ENCODE measurements at places on chromosomes 5 and 9. TPM values are rescaled to one million over a fixed set of nuclear protein-coding genes. Genes with fewer than 3 reads are reported as not detected.

Gene SPATA31C1
- not detected for total RNA-seq

Gene SLC36A2
- 14.5 TPM for total RNA-seq

Gene LEAP2
- 1.1 TPM for total RNA-seq

Gene SPINK6
- not detected for total RNA-seq

DNA sequence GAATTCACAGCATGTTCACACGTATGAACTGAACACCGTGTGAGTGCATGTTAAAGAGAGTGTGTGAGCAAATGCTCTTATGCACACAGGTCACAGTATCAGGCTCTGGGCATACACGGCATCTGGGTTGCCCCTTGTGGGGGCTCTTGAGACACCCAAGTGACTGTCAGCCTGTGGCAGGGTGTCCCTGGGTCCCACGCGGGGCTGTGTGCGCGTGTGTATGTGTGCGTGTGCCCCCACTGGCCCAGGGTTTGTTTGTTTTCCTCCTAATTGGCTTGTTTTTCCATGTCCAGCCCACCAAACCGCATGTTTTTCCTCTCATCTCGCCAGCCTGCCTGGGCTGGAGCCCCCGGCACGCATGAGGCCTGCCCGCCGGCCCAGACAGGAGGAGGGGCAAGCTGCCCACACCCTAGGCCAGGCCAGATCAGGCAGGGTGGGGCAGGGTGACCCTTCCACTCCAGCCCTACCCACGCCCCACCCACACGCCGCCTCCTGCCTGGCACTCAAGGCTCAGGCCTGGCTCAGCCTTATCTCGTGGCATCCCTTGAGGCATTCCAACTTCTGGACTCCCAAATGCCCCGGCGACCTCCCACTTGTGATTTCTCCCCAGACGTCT is 28.8 kb downstream of the CNTFR start:
- DNase-seq, result peak; percentile 49

DNA sequence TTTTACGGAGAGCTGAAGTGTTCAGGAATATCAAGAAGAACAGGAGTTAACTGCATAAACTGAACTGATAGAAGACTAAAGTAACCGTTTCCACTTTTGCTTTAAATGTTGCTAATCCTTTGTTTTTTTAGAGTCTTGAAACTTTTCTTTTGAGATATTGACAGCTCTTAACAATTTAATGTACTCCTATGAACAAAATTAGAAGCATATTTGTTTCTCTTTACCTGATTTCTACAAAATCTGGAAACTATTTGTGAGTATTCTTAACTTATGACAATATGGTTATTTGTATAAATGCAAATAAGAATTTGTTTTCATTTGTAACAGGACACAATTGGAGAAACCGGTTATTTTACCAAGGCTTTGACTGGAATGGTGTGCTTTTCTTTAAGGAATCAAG is 89.5 kb upstream of the FAM120A start:
- no peak for DNase-seq

DNA sequence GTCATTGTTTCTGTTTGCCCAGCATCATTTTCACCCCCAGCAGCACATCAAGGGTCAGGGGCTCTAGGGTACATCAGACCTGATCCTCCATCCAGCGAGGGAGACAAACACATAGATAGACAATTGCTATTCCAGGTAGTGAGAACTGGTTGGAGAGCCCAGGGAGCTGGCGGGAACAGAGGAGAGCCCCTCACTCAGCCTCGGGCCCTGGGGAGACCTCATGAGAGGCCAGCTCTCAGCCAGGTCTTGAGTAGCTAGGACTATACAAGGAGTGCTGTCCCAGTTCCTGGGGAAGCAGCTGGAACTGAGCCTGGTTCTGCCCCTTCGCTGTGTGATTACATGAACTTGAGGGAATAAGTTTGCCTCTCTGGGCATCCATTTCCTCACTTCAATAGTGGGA is 80.3 kb downstream of the HRH2 start:
- no peak for DNase-seq

GRCh38 chr5:93886917-93887361 is 145.5 kb upstream of the POU5F2 start:
- DNase-seq, result no peak

DNA sequence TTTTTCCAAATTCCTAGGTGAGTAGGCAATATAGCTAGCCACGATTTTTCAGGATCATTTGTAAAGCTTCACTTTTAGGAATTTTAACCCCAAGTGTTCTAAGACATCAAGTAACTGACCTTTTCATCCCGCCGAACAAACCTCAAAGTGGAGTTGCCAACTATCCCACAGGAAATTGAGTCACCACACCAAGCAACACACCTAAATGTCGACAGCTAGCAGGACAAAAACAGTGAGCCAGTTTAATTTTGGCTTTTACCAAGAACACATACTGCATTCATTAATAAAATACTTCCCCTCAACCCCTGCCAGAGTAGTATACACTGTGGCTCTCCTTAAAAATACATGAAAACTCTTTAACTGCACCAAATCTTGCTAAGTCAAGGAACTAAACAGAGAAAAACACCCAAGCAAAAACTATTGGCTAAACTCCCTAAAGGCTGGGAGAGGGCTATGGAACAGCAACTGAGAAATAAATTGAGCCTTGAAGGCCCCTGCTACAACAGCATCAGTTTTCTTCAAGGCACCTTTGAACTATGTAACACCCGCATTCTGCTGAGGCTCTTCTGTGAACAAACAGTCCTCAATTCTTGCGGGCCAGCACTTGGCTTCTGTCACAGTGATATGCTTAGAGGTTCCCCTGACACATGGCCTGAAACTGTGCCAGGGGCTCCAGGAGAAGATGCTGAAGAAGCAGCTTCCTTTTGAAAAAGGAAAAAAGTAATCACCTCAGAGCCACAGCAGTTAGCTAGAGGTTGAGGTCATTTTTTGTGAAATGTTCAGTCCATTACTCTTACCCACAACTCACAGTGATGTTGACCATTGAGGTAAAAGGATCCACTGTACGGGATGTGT is 459.6 kb downstream of the RAB3C start:
- DNase-seq, result peak; percentile 76

DNA sequence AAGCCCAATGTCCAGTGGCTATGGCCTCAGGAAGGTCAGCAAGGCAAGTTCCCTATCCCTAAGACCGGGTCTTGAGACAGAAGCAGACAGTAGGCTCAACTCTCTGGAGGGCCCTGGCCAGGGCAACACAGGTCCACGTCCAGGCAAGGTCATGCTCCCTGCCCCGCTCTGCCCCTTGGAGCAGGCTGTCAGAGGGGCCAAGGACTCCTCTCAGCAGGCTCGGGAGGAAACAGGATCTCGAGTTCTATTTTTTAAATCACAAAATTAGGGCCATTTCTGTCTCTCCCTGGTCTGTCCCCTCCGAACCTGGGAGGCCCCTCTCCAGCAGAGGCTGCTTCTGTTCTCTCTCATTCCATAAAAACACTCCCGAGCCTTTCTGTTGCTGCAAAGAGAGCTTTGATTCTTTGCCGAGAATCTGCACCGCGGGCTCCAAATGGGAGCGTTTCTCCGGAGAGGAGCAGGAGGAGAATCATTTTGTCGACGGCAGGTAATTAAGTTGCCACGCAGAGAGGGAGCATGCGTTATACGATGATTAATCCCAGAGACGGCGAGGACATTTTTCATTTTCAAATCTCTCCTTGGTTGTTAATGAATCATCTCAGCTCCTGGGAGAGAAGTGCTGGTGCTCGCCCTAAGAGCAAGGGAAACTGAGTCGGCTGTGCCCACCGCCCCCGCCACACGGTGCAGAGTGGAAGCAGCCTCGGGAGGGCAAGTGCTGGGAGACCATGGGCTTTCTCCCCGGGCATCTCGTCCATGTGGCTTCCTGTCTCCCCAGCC is 24.5 kb upstream of the FCN1 start:
- DNase-seq, result no peak

DNA sequence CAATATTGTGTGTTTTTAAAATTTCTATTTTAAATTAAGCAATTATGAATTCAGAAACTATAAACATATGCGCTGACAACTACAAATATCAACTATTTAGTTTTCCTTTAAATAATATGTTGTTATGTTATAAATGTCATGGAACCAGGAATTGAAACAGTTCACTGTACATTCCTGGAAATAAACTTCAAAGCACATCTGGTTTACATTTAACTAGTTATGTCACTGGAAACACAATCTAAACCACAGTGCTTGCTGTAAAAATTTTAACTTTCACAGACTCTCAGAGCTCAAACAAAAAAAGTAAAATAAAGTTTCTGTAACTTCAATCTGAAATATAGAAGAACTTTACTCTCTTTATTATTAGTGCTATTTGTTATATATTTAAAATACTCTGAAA is 179.2 kb downstream of the FBN2 start:
- no peak for DNase-seq

DNA sequence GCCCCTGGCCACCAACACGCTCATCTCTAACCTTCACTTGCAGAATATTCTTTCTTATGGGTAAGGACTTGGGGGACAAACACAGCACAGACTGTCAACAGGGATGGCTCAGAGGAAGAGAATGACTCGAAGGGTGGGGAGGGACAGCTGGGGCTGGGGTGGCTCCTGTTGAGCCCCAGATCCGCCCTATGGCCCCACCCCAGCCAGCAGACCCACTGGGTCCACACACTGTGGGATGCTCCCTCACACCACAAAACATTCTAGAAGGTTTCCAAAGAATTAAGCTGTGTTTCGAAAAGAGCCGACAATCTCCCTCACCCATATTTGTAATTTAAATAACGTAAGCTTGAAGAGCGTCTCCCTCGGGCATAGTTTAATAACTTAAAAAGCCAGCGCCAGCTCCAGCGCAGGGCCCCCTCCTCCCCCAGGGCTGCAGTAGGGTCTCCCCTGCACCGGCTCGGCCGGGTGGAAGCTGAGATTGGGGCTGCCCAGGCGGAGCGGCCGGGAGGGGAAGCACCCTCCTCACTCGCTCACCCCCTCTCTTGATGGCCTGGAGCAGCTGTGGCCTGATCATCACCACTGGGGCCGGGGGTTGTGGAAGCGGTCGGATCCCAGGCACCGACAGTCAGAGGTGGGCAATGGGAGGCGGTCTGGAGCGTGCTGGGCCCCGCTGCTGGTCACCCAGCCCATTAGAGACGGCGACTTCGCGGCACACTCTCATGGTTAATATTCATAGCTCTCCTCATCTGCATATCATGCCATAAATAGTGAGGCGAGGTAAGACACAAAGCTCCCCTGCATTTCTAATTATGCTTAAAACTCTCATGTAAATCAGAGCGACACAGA is 37.6 kb downstream of the NACC2 start:
- DNase-seq, result no peak

- DNase-seq, result no peak
Observed at GRCh38 chr5:79236362-79236969, 535 bp downstream of the JMY start.

GRCh38 chr5:147436596-147436995 is 73.3 kb downstream of the DPYSL3 start:
- DNase-seq, result no peak

DNA sequence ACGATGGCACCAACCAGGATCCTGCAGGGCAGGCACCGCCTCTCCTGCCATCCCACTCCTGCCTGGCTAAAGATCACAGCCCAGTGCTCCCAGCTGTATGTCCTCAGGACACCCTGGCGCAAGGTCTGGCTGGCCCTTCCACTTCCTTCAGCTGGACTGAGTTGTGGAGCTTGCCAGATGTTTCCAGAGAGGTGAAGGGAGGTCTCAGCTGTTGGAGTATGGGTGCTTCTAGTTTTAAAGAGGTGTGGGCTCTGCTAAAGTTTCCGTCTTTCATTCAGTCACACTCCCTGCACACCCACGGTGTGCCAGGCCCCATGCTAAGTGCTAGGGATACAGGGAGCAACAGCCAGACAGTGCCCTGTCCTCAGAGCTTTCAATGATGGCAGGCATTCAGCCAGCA is 34.1 kb downstream of the C5orf15 start:
- no peak for DNase-seq

- peak; percentile 18 for DNase-seq
Observed at GRCh38 chr5:1507457-1507856, 16.3 kb downstream of the LPCAT1 start.

- DNase-seq, result no peak
Observed at GRCh38 chr9:68844631-68845612, 139.9 kb downstream of the PIP5K1B start.

GRCh38 chr5:111511831-111512374 is 432 bp downstream of the STARD4 start:
- no peak for DNase-seq

DNA sequence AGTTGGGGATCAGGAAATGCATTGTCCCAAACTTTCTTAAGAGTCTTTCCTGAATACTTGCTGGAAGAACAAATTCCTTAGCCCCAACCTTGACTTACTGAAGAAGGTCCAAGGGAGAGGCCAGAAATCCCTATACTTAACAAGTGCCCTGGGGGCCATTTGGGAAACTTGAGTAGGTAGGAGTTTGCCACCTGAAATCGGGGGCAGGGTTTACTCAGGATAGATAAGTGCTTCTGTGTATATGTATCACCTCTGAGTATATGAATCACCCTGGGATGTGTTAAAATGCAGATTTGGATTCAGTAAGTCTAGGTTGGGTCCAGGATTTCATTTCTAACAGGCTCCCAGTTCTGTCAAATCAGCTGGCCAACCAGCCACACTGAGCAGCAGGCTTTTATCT is 47.9 kb upstream of the MYO10 start:
- no peak for DNase-seq

DNA sequence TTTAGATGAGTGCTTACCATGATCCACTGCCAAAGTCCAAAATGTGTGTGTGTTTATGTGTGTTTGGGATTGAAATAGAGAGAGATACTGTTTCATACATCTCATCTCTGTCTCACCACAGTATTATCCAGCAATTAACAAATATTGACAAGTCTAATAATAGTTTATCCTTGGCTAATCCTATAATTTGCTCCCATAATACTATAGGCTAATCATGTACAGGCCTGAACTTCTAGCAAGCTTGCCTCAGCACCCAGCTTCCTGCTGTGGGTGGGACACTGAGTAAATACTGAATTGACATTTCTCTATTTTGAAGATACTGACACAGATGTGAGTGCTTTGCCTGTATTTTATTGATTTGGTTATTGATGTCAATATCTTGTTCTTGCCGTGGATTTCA is 35.3 kb upstream of the KCNV2 start:
- no peak for DNase-seq

- DNase-seq, result no peak
Observed at GRCh38 chr5:76522103-76522935, 100.9 kb downstream of the F2RL2 start.

DNA sequence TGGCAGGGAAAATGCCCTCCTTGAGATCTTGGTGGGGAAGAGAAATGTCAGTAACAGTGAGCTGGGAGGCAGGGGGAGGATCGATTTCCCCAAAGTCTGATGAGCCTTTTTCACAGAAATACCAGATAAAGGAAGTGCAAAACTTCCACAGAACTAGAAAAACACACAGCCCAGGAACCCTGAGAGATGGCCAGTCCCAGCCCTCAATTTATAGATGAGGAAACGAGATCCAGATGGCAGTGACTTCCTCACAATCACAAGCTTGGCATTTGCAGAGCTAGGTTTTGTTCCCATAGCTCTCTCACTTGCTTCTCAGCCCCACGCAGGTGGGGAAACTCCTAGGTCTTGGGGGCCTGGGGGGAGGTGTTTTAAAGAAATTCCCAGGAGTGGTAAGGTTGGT is 3.8 kb upstream of the GGTA1 start:
- no peak for DNase-seq
